ENCODE measurements at places on chromosomes 1 and 21. TPM values are rescaled to one million over a fixed set of nuclear protein-coding genes. Genes with fewer than 3 reads are reported as not detected.

- DNase-seq = peak; percentile 78
These were observed 15.3 kb upstream of the RNF187 start for GRCh38 chr1:228471762-228472398.

The PBX1 gene
- total RNA-seq = 51.5 TPM

The HFM1 gene
- total RNA-seq = 1.3 TPM

- no peak for DNase-seq
These were observed 27.9 kb downstream of the OVAAL start for GRCh38 chr1:180586671-180587155.

Measured in A673 (cell line).